ENCODE measurements at places on chromosomes 13 and 19.
A peak's percentile ranks its signal among the peaks of the same experiment; 100 is the strongest.

- DNase-seq: no peak
Observed at GRCh38 chr19:18261474-18261873, 12.8 kb downstream of the IQCN start.

GRCh38 chr13:30734439-30734838 is 904 bp upstream of the ALOX5AP start:
- DNase-seq: no peak

GRCh38 chr13:45799451-45799850 is 52.1 kb downstream of the SIAH3 start:
- DNase-seq: no peak

DNA sequence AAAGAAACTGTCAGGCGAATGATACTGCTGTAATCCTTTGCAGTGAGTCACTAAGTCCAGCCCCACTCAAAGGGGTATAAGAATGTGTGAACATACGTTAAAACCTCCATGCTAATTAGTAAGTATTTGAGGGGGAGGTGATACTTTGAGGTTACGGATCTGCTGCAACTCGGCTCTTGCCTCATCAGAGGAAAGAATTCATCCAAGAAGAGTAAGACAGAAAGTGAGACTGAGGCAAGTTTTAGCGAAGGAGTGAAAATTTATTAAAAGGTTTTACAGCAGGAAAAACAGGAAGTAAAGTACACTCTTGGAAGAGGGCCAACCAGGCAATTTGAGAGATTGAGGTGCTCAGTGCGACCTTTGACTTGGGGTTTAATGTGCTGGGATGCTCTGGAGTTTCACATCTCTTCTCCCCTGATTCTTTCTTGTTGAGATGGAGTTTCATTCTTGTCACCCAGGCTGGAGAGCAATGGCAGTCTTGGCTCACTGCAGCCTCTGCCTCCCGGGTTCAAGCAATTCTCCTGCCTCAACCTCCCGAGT is 9.8 kb downstream of the CLEC4M start:
- peak; percentile 67 for DNase-seq

DNA sequence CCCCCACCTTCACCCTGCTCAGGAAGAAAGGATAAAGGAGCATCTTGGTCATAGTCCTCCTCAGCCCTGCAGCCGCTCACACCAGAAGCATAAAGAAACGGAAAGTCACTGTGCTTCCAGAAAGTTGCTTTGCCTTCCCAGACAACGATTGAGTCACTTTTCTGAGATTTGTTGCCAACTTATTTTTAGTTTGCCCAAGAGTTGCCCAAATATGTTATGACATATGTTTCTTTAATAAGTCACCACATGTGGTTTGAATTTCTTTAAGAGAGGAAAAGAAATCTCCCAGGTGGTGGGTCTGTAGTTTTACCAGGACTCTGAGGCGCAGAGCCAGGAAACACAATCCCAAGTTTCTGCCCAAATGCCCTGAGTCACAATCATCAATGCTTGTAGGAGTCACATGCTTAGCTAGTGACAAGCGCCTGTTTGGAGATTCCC is 63.4 kb upstream of the LRCH1 start:
- DNase-seq: no peak

DNA sequence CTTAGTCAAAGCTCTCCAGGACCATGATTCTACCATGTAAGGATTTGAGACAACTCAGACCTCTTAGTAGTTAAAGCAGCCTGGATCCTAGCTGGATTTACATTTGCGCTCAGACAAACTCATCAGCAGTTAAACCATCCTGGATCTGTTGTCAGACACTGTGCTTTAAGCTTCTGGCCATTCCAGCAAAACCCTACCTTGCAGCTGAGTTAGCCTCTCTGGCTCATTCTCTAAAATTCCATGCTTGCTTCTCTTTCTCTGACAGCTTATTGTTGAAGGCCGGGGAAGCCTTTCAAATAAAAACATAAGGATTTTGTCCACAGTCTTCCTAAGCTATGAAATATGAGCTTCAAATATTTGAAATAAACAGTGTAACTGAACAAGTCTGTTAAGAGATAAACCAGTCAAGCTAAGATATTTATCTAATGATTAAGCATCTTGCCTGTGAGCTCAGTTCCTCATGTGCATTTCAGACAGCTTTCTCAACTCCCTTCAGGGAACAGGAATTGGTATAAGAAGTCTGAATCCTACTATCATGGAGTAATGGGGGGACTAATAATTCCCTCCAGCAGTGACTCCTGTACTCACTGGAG is 89.3 kb downstream of the SLAIN1 start:
- no peak for DNase-seq

DNA sequence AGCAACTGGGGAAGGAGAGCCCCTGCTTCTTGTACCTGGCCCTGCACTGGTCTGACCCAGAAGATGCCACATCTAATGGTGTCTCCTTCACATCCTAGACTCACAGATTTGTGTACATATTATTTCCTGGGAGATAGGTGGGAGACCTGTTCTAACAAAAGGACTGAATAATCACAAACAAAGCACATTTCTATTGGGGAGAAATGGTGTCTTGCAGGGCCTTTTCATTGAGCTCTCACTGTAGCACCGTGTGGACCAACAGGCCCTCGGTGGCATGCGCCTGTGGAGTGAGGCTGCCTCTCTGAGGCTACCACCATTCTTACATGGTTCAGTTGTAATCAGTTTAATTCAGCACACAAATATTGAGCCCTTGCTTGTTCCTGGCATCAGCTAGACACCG is 989 bp upstream of the SACS start:
- no peak for DNase-seq

DNA sequence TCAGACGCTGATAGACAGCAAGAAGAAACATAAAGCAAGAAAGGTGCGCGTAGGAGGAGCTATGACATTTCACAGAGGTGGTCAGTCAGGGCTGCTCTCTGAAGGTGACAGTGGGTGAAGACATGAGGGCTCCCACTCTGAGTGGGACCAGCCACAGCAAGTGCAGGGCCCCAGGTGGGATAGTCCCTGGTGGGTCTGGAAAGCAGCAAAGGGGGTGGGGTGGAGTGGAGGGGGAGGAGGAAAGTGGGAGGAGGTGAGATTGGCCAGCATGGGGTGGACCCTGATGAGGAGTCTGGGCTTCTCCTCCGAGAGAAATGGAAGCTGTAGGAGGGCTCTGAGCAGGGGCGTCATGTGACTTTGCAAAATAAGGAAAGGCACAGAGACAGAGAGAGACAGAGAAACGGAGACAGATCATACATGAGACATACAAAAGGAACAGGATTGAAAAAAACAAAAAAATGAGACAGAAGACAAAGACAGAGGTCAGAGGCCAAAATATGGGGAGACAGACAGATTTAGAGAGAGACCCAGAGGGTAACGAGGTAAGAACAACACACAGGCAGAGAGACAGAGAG is 2.7 kb downstream of the MAP4K1 start:
- DNase-seq: no peak

GRCh38 chr13:38228322-38228721 is 121.3 kb upstream of the UFM1 start:
- DNase-seq: no peak

DNA sequence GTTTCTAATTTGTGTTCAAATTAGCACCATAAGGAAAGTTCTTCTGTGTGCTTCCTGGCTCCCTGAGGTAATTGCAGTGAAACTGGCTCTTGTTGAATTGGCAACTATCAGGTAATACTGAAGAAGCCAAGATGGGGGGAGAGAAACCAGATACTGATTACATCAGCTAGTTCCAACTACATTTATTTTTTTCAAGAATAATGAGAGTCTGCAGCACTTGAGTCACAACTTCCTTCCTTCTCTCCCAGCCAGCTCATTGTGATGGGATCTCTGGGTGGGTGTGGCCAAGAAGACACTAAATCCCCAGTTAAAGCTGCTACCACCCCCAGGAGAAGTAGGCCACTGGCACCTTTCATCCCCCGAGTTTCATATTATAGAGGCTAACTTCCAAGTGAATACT is 100.7 kb upstream of the RXFP2 start:
- DNase-seq: no peak

- no peak for DNase-seq
Observed at GRCh38 chr13:79740991-79741390, 260.0 kb downstream of the NDFIP2 start.

DNA sequence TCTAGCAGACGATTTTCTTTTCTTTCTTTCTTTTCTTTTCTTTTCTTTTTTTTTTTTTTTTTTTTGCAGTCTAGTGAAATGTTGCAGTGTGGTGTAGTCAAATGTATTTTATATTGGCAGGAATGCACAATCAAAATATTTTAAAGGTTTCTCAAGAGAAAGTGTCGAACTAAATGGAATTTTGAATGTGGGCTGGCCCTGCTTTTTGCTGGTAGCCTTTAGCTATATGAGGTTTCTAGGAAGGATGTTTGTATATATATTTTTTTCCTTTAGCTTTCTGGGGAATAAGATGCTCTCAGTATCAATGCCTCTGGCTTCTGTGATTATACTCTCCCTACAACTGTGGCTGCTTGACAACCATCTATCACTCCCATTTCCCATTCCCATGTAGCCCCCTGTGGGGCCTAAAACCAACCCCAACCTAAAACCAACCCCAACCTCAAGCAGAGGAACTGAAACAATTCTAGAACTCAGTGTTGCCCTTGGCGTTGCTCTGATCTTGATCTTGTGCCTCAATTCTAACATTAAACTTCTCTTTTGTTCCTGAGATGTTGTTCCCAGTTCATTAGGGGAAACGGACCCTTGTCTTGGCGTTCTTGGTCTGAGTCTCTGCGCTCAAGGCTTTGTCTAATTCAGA is 27.1 kb downstream of the CYSLTR2 start:
- DNase-seq: no peak

DNA sequence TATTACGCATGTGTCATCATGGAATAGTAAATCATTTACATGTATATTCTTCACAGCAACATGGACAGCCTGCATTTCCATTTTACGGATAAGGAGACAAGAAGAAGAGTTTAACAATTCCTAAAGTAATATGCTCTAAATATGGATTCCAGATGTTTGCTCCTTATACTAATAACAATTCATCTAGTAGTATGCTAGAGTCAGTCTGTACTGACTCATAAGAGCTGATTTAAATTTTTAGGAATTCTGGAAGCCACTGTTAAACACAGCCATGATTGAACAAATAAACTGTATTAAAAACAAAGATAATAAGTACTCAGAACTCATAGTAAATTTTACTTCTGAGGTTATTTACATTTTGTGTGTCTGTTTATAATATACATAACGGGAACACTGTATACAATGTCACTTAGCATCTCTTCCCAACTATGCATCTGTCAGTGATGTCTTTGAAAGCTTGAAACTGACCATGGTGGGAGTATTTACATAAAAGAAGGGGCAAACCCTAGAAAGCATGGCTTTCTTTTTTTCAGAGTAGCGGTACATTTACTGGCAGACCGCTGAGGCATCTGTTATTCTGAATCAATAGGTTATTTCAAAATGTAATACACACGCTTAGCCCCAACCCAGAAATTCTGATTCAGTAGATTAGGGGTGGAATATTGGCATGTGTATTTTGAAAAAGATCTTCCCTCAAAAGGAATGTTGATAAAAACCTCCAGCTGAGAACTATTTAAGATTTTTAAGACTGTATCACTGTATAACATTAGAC is 12.9 kb downstream of the ZC3H13 start:
- DNase-seq: no peak

DNA sequence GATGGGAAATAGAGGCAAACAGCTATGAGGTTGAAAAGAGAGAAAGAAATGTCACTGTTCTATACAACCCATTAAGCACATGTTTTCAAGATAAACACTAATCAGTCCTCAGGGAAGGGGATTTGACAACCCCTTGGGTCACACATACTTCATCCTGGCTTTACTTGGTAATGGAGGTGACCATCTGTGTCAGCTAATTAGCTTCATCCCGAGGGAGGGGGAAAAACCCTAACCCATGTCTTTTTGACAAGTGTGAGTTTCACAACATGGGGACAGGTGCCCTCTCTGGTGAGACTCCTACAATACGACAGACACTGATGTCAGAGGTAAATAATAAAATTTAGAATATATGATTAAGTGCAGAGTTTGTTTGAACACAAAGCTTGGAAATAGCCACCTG is 43.1 kb downstream of the ZNF611 start:
- peak; percentile 26 for DNase-seq

DNA sequence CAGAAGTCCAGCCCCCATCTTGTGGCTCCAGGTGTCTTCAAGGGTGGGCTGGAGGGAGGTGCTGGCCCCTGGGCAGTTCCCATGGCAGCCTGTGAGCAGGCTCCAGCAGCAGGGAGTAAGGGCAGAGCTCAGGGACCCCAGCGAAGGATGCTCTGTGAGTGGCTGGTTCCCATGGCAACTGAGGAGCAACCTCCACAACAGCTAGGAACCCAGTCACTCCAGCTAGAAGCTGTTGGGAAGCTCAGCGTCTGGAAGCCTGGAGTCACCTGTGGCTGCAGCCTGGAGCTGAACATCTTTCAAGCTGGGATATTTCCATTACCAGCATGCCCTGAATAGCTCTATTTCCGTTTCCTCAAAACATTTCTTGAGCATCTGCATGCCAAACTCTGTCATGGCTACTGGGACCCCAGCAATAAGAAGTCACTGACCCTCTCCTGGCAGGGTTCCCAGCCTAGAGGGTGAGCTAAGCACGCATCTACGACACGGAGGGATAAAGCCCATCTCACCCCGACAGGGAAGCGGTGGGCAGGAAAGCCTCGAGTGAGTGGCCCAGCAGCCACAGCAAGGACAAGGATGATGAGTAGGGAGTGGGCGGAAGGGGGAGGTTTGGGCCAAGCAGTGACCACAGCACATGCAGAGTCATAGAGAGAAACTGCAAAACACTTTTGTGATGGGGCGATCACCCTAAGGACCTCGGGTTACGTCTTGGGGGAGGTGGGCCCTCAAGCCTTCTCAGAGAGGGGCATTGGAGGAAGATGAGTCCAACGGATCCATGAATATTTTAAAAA is 52.6 kb downstream of the ALOX5AP start:
- peak; percentile 40 for DNase-seq

DNA sequence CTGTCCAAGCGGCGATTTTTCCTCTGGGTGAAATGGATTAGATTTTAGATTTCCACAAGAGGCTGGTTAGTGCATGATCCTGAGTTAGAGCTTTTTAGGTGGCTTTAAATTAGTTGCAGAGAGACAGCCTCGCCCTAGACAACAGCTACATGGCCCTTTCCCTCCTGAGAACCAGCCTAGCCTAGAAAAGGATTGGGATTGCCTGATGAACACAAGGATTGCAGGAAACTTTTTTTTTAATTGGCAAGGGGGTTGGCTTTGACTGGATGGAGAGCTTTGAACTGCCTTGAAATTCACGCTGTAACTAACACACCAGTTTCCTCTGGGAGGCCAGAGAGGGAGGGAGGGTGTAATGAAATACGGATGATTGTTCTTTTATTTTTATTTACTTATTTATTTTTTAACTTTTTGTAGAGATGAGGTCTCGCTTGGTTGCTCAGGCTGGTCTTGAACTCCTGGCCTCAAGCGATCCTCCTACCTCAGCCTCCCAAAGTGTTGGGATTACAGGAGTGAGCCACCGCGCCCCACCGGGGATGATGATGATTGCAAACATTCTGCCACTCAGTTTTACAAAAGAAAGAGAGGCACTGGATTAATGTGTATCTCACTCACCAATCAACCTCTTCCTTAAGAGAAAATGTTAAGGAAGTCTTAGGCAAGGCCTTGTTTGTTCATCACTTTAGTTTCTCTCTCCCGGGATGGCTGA is 1.9 kb downstream of the LDLR start:
- no peak for DNase-seq

- DNase-seq: no peak
Observed at GRCh38 chr13:101979825-101980224, 422.0 kb downstream of the FGF14 start.

- no peak for DNase-seq
Observed at GRCh38 chr19:49555600-49556411, 24.6 kb downstream of the NOSIP start.

- no peak for DNase-seq
Observed at GRCh38 chr13:107076801-107077200, 508.9 kb upstream of the ARGLU1 start.

GRCh38 chr13:22039961-22040360 is 369.1 kb downstream of the FGF9 start:
- no peak for DNase-seq

All from GM13977 (cell line).